ENCODE measurements at places on chromosomes 4 and X. TPM values are rescaled to one million over a fixed set of nuclear protein-coding genes. Genes with fewer than 3 reads are reported as not detected.

DNA sequence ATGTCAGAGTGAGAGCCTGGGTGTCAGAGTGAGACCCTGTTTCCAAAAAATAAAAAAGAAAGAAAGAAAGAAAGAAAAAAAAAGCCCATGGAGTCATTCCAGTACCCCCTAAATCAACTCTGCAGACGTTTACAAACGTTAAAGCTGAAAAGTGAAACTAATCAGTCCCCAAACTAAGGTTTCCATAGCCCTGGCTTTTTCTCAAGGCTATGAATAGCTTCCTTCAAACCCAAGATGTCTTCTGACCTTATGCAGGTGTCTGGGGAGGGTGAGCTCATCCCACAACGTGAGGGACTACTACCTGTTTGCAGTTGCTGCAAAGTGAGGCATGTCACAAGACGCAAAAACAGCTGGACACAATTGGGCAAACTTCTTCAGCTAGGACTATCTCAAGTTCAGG is 144.0 kb downstream of the SH3KBP1 start:
- no peak for DNase-seq

DNA sequence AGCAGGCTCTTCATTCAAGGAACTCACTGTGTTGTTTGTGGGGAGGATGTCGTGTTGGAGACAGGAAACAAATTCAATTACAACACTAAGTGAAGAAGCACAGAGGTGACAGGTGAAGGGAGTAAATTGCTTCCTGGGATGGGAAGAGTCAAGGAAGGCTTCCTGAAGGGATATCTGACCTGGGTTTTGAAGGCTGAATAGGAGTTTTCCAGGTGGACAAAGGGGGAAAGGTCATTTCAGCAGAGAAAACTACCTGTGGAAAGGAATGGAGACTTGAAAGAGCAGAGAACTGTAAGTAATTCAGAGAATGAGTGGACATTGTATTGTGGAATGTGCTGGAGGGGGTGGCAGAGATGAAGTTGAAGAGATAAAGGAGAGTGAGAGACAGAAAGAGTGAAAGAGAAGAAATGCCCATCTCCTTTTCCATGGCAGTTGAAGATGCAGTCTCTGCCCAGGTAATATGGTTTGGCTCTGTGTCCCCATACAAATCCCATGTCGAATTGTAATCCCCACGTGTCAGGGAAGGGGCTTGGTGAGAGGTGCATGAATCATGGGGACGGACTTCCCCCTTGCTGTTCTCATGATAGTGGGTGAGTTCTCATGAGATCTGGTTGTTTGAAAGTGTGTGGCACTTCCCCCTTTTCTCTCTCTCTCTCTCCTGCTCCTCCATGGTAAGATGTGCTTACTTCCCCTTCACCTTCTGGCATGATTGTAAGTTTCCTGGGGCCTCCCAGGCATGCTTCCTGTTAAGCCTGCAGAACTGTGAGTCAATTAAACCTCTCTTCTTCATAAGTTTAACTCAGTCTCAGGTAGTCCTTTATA is 205.7 kb upstream of the BCOR start:
- DNase-seq, result no peak

DNA sequence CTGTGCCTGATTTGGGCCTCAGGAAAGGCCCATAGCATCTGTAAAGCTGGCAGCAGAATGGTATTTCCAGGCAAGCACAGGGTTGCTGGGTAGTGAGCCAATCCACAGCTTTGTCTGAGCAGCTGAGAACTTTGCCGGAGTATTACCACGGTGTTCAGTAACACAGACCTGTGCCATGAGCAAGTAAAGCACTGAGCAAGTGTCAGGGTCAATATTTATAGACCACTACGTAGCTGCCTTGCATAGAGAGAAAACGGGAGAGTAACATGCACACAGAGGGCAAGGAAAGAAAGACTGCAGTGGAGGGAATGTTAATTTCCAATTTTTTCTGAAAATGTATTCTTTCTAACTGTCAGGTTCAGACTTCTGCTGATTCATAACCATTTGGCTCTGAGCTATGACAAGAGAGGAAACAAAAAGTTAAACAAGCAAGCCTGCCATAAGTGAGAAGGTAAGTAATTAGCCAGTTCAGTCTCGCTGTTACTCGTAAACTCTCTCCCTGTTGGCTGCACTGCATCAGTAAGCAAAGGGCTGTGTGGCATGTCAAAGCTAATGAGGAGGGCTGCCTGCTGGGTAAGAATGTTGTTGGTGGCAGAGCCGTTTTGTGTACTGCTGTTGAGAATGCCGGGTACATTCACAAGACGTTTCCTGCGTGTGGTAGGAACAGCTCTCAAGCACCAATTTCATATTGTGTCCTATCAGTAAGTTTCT is 238.1 kb downstream of the BMPR1B start:
- DNase-seq, result no peak

GRCh38 chr4:29046781-29047180 is 1673.4 kb upstream of the PCDH7 start:
- DNase-seq, result no peak

GRCh38 chr4:61397174-61397573 is 197.0 kb downstream of the ADGRL3 start:
- no peak for DNase-seq

Gene CYLC1
- total RNA-seq, result not detected

Gene SHOX
- not detected for total RNA-seq

Gene IQSEC2
- 27.4 TPM for total RNA-seq

Gene TMEM31
- total RNA-seq, result not detected

All from aorta (tissue), 5 donors.